Endodermal cell (in vitro differentiated cells): ENCODE measurements at places on chromosomes 12 and 14. TPM values are rescaled to one million over a fixed set of nuclear protein-coding genes. Genes with fewer than 3 reads are reported as not detected.

POLE2 gene
- 21.3 and 25.5 TPM in 2 replicates for total RNA-seq

KIF26A gene
- total RNA-seq: 16.8 to 36.9 TPM (median 36.7 TPM) in 3 replicates

RTL1 gene
- 0.66 and 0.86 TPM in 2 replicates for total RNA-seq

CD163 gene
- 11.4 and 11.6 TPM in 2 replicates for total RNA-seq

HOXC13 gene
- not detected in 3 replicates for total RNA-seq

ACAD10 gene
- 33.6 and 43.7 TPM in 2 replicates for total RNA-seq

JDP2 gene
- 8.7 to 23.1 TPM (median 22.9 TPM) in 3 replicates for total RNA-seq

GRCh38 chr12:75728826-75729225, 217.4 kb upstream of the KRR1 start:
- DNase-seq: no peak

DNA sequence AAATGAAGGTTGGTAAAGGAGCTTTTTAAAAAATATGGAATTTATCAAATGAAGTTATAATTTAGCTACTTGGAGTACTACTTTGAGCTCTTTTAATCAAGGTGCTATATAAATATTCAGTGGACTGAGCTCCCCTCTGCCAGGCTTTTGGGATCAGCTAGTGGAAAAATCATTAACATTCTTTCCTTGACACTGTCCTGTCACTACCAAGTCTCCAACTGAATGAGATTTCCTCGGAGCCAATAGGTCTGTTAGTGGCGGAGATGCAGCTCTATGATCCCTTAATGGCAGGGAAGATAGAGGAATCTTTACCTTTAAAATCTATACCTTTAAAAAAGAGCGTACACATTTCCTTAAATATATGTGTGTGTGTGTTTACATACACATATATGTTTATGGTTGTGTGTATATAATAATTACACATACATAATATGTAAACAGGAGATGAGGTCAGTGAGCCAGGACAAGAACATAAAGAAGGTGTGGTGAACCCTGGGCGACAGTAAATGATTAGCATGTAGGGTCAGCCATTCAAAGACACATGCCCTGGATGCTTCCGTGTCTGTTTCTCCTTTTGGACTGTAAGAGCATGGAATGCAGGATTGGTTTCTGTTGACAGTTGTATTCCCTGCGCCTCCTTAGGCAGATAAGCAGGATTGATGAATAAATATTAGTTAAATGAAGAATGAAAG, 47.7 kb upstream of the ATP2A2 start:
- no peak for DNase-seq

GRCh38 chr12:116882742-116883141, 1.5 kb upstream of the HRK start:
- peak; percentile 61 for DNase-seq

DNA sequence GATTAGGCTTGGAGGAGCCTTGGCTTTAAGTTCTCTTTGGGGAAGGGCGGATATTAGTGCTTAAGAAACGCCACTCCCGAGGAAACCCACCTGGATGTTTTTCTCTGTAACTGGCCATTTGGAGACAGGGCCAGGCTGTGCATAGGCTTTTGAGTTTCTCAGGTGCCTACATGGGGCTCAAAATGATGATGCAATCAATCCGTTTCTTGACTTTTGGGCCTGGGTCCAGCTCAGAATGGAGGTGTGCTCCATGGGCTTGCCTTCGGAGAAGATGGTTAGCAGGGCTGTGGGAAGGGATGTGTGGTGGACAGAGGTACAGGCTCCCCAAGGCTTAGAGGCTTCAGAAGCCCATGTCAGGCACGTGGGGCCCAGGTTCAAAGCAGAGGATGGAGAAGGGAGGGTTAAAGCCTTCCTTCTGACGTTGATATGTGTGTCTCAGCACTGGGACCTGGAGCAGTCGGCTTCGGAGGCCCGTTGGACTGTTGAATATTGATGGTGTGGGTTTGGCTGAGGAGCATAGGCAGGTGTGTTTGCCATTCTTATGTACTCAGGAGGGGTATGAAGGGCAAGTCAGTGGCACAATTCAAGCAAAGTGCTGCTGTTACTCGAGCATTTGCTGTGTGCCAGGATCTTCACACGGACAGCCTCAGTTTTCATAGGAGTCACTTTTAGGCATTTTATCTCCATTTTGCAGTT, 82.8 kb downstream of the SLC25A47 start:
- DNase-seq: no peak

DNA sequence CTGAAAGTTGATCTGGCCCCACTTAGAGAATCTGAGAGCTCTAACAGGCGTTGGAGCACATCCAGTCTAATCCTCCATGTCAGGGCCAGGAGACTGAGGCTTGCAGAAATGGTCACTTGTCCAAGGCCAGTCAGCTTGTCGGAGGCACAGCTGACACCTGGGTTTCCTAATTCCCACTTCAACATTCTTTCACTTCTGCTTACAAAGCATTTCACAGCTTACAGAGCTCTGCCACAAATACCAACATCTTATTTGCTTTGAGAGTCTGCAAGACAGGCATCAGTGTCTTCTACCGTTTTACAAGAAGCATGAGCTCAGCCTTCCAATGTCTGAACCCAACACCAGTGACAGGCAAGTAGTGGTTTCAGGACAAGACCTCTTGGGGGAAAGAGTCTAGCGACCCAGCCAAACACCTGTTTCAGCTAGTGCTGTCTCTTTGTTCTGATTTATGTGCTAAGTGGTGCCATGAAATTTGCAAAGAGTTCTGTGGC, 31.8 kb downstream of the ISCA2 start:
- no peak for DNase-seq

- peak; percentile 44 for DNase-seq
Measured at GRCh38 chr12:31234053-31234840, 91.7 kb downstream of the SINHCAF start.

DNA sequence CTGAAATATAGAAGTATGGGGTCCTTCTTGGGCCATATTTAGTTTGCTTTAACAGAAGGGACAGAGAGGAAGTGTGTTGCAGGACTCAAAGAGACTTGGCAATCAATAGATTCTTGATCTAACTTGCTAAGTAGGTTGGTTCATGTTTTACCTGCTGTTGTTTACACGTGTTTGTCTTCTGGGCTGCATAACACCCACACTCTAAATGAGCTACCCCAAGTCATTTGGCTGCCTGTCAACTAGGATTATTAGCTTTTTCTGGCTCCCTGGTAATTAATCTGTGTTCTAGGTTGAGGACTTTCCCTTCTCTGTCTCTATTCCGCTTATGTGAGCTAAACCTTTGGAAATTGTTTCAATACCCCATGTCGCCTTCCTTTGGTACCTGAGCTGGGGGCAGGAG, 10.1 kb upstream of the TBPL2 start:
- DNase-seq: no peak

- DNase-seq: no peak
Measured at GRCh38 chr14:101926620-101927019, 37.8 kb upstream of the DYNC1H1 start.

GRCh38 chr12:32603858-32604257, 75.2 kb upstream of the DNM1L start:
- DNase-seq: no peak
